ENCODE measurements at places on chromosomes 1 and 21.
A peak's percentile ranks its signal among the peaks of the same experiment; 100 is the strongest.

GRCh38 chr1:175530622-175531375, 212.6 kb downstream of the TNR start:
- DNase-seq = no peak

DNA sequence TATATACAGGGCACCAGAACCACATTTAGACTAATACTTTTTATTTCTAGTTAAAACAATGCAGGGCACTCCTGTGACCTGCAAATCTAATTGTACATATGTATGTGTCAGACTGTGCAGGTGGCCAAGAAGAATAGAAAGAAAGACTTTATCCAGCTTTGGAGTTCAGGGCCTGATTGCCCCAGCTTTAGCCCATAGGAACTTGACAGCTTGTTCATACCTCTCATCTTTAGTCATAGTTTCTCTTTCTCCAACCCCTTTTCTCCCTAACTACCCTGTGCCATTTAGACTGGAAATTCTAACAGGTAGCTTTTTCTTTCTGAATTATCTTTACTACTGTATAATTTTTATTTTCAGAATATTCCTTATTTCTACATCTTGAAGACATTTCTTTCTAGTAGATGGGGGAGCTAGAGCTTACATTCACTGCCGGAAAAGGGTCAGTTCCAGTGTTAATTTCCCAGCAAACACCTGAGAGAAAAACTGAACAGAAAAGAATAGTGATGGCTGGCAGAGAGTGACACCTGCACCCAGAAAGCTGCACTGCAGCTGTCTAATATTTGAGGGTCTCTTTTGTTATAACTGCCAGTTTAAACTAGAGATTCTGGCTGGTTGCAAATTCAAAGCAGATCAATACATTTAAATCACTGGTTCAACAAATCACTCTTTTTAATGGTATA, 8.4 kb downstream of the YBX1 start:
- DNase-seq = no peak

DNA sequence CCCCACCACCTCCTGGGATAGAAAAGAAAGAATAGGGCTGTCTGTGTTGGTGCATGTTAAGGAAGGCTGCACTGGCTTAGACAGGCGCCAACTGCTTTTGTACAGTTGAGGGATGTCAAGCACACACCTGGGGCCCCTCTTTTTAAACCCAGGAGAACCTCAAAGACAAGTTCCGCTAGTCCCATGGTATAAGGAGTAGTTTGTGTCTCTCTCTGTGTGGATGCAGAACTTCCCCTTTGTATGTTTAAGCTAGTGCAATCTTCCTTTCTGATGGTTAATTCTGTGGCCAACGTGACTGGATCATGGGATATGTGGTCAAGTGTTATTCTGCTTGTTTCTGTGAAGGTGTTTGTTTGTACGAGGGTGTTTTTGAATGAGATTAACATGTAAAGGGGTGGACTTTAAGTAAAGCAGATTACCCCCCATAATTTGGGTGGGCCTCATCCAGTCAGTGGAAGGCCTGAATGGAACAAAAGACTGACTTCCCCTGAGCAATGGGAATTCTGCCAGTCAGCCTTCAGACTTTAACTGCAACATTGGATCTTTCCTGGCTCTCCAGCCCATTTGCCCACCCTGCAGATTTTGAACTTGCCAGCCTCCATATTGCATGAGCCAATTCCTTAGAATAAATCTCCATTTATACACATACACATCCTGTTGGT, 9.5 kb upstream of the DUSP10 start:
- no peak for DNase-seq

DNA sequence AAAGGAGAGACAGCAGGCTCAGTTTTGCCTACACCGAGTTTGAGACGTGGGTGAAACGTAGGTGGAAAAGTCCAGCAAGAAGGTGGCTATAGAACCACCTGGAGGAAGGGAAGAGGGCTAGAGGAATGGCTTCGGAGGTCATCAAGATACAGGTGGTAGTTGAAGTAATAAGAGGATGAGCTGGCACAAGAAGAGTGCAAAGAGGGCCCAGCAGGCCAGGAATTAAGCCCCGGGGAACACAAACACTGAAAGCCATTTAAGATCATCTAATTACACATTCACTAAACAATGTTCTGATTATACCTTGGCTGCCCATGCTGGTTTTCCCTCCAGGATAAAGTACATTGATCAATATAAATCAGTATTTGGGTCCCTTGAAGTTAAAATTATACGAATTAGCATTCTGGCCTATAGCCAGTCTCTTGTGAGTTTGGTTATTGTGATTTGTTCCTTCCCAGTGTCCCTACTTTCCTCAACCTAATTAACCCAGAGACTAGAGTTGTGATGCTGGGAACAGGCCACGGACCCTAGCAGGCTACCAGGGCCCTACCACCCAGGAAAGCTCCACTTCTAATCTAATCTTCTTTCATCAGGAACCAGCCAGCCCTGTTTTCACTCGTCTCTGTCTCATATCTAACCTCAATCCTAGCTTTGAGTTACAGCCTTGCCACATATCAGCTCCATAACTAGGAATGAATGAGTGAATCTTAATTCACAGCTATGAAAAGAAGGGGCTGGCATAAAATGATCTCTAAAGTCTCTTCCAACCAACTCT, 26.4 kb upstream of the PPP1R15B start:
- DNase-seq = no peak

- DNase-seq = no peak
Measured at GRCh38 chr1:53606197-53606596, 132.8 kb downstream of the GLIS1 start.

- DNase-seq = no peak
Measured at GRCh38 chr1:19619697-19620384, 24.3 kb upstream of the NBL1 start.

DNA sequence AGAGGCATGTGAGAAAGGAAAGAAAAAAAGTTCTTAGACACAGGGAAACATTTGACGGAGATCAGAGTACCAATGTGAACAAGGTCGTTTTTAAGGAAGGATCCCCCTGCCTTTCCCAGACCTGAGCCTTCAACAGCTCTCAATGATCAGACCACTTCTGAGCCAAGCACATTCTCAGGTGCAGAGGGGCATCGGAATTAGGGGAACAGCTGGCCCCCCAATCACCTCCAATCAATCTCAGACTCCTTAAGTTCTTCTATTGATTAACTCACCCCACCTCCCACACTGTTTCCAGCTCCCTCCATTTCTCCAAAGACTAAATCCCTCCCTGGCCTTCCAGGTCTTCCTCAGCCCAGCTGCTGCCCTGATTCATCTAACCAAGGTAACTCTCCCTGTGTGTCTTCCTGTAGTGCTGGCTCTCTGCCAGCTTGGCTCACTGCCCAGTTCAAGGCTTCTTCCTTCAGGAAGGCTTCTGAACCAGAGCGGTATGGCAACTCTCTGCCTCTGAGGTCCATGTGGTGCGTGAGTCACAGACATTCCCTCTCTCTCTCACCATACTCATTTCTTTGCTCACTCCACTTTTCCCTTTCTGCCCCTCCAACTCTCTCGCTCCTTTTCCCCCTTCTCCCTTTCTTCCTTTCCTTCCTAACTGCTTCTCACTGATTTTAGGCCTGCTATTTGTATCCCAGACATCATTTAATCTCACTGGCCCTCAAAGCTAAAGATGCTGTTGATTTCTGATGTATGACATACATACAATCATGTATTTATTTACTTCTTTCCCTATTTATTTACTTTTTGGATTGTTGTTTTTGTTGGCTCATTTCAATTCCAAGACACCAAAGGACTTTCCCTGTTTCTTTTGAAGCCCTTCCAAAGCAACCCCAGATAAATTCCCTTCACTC, 18.1 kb downstream of the CFAP45 start:
- peak; percentile 100 for DNase-seq

- DNase-seq = no peak
Measured at GRCh38 chr1:69403756-69404320, 163.9 kb upstream of the LRRC7 start.

- no peak for DNase-seq
Measured at GRCh38 chr1:207331354-207332313, 10.2 kb downstream of the CD55 start.

- no peak for DNase-seq
Measured at GRCh38 chr1:172494166-172494565, 38.8 kb upstream of the SUCO start.

- DNase-seq = no peak
Measured at GRCh38 chr1:236565530-236565929, 38.8 kb downstream of the HEATR1 start.

- DNase-seq = no peak
Measured at GRCh38 chr1:205074084-205074483, 10.2 kb downstream of the TMEM81 start.

DNA sequence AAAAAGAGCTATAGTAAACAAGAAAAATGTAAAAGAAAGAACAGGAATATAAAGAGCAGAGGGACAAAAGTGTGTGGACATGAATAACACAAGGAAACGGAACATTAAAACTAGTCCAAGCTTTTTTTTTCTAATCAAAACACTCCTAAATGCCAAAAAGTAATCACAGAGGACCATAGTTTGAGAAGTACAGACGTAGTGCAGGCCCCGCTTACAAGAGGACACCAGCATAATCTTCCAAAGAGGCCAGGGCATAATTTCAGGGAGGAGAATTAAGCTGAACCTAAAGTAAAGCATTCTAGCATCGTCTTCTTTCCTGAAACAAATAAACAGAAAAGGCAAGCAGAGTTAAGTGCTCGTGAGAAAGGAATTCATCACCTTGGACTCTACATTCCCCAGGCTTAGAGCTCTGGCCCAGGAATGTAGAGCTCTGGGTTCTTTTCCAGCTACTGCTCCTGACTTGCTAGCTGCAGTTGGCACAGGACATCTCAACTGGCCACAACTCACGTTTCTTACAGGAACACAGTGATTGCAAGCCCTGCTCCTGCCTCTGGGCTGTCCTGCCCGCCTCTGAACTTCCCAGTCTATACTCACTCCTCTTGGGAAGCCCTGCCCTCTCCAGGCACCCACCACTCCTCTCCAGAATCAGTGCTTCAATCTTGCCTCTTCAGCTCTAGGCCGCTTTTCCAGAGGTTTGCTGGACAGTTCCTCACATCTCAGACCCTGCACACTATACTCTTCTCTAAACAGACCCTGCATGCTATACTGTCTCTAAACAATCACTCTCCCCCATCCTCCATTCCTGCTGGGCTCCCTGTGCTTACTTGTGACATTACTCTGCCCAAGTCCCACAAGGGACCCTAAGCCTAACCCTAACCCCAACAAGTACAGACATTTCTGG, 9.8 kb downstream of the RGS8 start:
- peak; percentile 26 for DNase-seq

DNA sequence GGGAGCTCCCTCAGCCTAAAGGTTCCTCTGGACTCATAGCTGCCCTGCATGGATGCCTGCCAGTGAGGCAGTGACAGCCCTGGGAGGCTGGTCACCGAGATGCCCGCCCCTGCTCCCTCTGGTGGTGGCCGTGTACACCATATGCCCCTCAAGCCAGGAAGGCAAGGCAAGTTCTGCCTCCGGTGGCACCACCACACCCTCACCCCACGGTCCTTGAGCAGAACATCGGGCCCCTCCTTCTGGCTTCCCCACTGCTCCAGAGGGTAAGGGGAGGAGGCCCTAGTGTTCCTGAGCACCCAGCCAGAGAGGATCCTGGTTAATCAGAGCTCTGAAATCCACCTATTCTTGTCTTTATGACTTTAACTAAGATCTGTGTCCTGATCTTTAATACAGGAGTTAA, 1.5 kb upstream of the S100A14 start:
- DNase-seq = peak; percentile 62

GRCh38 chr1:159884296-159884695, 15.7 kb downstream of the CFAP45 start:
- DNase-seq = no peak

- no peak for DNase-seq
Measured at GRCh38 chr1:206691604-206692003, 6.9 kb downstream of the MAPKAPK2 start.

DNA sequence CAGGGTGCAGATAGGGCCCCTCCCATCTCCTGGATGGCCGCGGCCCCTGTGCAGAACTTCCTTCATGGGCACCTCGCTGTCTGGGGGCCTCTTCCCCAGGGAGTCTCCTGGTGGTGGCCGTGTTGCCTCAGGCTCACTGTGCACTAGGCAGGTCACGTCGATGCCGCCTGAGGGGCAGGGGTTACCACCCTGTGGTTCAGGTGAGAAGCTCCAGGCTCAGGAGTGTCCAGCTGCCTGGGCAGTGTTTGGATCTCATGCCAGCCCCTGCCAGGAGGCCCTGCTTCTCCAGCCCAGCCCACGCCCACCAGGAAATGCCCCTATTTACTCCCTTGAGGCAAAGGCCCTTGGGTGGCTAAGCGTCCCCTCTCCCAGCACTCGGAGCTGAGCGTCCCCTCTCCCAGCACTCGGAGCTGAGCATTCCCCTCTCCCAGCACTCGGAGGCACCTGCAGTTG, 2.1 kb downstream of the ITGB2 start:
- no peak for DNase-seq

GRCh38 chr1:79262745-79263258, 256.3 kb upstream of the ADGRL4 start:
- no peak for DNase-seq

DNA sequence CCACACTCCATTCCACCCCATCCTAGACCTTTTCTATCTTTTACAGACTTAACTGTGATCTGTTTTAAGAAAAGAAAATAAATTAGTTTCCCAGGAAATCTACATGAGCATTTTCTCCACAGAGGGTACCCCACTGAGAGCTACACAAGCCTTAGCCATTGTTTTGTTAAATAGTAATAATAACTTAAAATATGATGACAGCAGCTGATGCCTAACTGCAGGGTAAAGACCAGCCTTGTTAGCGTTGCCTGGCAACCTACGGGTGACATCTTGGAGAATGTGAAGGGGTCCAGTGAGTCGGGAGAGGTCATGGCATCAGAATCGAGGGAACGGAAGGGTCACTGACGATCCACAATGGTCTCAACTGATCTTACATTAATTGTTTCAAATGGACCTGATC, 233.2 kb upstream of the PBX1 start:
- no peak for DNase-seq

DNA sequence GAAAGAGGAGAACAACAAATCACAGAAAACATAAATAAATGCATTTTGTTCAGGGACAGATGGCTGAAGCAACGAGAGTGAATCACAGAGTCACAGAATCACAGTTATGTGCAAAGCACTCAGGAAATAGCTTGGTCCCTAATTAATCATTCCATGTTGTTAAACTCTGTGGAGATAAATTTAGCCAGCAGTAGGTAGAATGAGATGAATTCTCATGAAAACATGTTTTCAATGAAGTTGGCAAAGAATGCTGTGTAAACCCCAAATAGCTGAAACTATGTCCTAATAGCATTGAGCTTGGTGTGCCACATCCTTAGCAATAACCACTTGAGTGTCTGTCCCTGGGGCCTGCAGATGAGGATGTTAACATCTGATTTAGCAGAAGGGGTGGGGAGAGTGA, 20.4 kb downstream of the LEPR start:
- no peak for DNase-seq

GRCh38 chr1:108816049-108816893, 40.6 kb downstream of the AKNAD1 start:
- DNase-seq = peak; percentile 84

GRCh38 chr1:3237994-3238702, 169.1 kb downstream of the PRDM16 start:
- DNase-seq = no peak

GRCh38 chr1:34970220-34970735, 14.9 kb downstream of the TMEM35B start:
- DNase-seq = no peak

GRCh38 chr1:32246888-32247273, at the start of gene FAM167B:
Gene FAM167B (plus strand): TSS chr1:32247222. CDS start chr1:32247422, 200 bp downstream.
- DNase-seq = peak; percentile 61
